ENCODE measurements at places on chromosomes 3 and 15.

DNA sequence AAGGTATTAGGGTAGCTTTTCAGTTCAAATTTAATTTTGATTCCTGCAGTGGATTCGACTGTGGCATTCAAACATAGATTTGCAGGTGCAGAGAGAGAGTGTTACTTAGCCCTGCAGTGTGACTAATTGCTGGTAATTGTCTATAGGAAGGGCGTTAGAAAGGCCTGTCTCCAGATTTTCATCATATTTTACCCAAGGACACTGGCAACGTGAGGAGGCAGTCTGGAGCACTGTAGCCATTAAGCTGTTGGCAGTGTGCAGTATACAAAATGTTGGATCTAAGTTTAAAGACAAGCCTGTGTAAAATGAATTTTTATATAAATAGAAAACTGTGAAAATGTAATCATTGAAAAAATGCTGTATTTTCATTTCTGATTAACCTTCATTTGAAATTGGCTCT, 342.9 kb downstream of the CNTN4 start:
- DNase-seq = no peak

- DNase-seq = no peak
Observed at GRCh38 chr3:141229132-141229531, 2.5 kb upstream of the PXYLP1 start.

DNA sequence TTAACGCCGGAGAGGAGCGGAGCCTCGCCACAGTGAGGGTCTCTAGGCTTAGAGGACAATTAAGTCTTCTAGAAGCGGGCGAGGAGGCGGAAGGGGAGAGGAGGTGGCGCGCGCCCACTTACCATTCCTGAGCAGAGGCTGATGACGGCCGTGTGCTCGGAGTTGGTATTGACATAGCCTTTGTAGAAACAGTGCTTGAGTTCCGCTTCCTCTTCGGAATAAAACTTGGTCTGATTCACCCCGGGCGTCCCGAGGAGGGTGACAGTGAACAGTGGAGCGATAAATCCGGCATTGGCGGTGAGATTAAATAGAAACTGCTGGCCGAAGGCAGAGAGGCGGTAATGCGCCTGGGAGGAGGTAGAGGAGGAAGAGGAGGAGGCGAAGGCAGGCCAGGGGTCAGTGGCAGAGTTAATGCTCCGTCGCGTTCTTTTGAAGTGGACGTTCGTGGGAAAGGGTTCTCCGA, 1.3 kb downstream of the ADAMTS9 start:
- DNase-seq = no peak

GRCh38 chr15:70036585-70037291, 61.0 kb downstream of the TLE3 start:
- no peak for DNase-seq

DNA sequence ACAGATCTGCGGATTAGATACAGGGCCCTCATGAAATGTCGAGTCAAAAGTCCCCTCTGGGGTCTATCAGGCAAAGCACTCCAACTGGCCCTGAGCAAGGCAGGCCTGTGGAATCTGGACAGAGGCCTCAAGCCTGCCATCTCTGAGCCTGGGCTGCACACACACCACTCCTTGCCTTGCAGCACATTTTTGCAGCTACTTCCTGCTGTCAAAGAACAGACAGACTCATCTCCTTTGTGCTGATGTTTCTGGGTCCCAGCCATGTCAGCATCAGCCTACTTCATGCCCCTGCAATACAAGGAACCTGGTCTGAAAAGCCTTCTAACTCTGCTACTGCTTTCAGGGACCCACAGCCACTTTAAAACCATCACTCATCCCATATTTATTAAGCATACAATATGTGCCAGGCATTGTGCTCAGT, 60.6 kb upstream of the IL12A start:
- DNase-seq = no peak

All from esophagus squamous epithelium (tissue), 5 donors.